HT-29 (cell line): ENCODE measurements at places on chromosomes 7 and 10.

DNA sequence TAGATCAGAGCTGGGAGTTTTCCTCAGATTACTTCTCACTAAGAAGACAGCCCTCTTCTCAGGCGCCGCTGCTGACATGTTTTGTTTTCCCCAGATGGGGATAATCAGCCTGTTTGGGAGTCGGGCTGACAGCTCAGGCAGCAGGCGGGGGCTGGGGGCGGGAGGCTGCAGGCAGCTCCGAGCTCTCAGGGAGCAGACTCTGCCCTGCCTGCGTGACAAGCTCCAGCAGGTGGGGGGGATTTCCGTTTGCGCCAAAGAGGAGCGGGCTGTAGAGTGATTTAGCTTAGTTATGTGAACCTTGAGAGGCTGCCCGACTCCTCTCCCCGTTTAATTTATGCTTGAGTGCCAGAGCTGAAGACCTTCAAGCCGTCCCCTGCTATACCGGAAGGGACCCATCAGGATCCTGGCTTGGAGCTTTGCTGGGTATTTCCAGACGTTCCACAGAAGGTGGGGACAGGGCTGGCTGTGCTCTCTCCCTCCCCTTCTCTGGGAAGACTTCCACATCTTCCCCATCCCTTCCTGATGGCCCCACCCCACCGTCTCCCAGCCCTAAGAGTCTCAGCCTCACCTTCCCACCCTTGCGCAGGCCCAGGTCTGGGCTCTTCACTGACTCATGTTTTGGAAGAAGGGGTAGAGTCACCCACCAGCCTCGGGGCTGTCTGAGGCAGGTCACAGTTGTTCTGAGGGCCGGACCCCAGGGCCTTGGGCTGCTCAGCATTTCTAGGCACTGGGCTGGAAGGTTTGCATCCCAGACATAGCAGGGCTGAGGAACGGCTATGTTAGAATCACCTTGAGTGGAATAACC, 24.7 kb upstream of the ADCYAP1R1 start:
- no peak for DNase-seq

DNA sequence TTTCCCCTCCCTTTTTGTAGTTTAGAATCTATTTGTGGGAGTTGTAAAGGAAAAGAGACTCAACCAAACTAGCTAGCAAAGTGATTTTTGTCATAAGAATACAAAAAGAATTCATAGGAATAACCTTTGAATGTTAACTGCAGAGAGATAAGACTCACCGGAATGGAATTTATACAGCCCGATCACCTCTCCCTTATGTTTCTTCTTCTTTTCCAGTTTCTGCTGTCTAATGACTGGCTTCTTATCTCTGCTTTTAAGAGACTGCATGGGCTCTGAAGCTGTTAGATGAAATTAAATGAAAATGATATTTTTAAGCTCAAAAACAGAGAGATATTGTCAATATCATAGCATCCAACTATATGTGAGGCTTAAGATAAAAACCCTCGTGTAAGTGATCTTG, 1095.9 kb downstream of the REEP3 start:
- DNase-seq, result no peak

DNA sequence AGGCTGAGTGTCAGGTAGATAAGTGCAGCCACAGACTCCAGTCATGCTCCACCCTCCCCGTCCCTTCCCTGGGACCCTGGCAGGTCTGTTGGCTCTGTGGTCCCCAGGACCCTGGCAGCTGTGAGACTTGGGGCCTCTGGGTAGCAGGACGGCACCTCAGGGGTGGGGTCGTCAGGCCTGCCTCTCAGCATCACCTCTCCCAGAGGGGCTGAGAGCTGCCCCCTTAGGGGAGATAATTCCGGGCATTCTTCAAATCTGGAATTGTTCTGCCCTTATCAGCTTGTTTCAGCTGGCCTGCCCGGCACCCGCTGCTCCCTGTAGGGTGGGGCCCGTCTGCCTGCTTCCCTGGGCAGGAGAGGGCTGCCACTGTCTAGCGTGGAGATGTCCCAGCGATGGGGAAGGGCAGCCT, 23.3 kb downstream of the PODXL start:
- DNase-seq, result no peak

GRCh38 chr10:84166620-84167288, 6.8 kb upstream of the GPR15LG start:
- no peak for DNase-seq

- no peak for DNase-seq
Observed at GRCh38 chr10:9147475-9147874, 1093.0 kb downstream of the GATA3 start.

- peak; percentile 92 for DNase-seq
Observed at GRCh38 chr7:142357953-142358520, 100.2 kb upstream of the PRSS58 start.

DNA sequence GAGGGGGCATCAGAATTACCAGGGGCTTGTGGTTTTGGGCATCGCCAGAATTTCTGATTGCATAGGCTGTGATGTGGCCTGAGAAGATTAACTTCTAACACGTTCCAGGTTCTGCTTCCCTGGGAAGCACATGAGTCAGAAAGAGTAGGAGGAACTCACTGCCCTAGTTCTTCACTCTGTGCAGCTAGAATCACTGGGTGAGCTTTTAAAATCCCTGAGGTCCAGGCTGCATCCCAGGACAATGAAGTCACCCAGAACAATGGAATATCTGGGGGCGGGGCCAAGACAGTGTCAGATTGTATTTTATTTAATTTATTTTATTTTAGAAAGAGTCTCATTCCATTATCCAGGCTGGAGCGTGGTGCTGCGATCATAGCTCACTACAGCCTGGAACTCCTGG, 636.5 kb downstream of the CALN1 start:
- DNase-seq, result no peak

GRCh38 chr10:35421553-35422178, 85.4 kb downstream of the CCNY start:
- DNase-seq, result no peak

- DNase-seq, result no peak
Observed at GRCh38 chr7:120731271-120731670, 126.7 kb downstream of the TSPAN12 start.

GRCh38 chr10:110221721-110222261, 14.4 kb downstream of the MXI1 start:
- DNase-seq, result peak; percentile 9

DNA sequence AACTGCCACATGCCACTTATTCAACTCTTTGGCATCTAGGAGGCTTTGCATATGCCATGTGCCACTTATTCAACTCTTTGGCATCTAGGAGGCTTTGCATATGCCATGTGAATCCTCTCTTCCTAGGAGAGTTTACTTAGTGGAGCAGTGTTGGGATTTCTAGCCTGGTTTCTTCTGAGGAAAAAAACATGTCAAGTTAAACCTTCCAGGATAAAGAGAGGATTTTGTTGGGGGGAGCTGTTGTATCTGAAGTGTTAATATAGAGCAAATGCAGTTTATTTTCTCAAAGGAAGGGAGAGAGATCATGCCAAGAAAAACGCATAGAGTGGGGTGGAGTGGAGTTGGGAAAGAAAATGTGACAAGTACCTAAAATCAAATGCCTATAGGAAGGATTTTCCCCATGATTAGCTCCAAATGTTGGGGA, 91.5 kb downstream of the MCU start:
- DNase-seq, result no peak

GRCh38 chr7:116524221-116524608, 621 bp upstream of the CAV1 start:
- DNase-seq, result no peak

DNA sequence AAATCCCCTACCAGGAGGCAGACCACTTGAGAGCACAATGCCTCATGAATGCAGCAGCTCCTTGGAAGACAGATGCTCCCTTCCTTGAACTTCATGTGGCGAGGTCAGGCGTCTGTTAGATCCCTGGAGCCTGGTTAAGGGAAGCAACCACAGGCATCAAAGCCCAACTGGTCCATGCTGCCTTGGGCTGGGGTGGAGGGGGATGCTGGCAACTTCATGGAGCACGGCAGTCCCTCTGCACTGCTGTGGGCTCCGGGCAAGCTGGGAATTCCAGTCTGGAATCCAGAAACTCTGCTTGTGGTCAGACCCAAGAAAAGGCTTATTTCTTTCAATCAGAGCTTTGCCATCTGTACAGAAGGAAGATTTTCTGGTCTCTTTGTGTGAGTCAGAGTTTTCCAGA, 130.4 kb downstream of the PFKFB3 start:
- no peak for DNase-seq

GRCh38 chr7:1529383-1530116, 952 bp upstream of the MAFK start:
- DNase-seq, result no peak

DNA sequence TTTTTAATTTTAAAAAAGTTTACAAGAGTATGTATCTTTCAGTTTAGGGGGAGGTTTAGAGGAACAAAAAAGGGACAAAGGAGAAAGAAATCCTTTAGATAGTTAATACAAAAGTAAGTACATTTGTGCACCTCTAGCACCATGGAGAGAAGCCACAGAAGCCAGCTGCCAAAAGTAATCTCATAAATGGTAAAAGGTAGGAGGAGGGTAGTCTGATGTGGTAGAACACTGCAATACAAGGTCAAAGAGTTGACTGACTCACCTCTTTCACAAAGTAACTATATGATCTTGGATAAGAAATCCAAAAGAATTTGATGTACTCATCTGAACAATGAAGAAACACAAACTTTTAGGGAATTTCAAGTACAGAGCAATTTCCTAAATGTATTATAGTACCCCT, 68.1 kb downstream of the CNOT4 start:
- DNase-seq, result peak; percentile 19

DNA sequence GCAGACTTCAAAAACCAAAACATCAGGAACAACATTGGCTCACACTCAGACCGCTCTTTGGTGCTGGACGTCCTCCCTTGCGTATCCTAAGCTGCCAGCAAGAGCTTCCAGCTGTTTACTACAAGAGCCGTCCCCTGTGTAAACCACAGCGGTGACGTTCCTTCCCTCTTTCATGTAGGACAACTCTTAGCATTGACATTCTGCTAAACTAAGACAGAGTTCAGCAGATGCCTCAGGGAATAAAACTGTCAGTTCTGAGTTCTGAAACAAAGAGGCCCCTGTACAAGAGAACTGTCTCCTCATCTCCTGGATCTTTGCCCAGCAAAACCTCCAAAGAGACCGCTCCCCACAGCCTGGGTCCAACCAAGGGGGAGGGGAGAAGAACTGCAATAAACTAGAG, 57.8 kb upstream of the OPALIN start:
- DNase-seq, result no peak

DNA sequence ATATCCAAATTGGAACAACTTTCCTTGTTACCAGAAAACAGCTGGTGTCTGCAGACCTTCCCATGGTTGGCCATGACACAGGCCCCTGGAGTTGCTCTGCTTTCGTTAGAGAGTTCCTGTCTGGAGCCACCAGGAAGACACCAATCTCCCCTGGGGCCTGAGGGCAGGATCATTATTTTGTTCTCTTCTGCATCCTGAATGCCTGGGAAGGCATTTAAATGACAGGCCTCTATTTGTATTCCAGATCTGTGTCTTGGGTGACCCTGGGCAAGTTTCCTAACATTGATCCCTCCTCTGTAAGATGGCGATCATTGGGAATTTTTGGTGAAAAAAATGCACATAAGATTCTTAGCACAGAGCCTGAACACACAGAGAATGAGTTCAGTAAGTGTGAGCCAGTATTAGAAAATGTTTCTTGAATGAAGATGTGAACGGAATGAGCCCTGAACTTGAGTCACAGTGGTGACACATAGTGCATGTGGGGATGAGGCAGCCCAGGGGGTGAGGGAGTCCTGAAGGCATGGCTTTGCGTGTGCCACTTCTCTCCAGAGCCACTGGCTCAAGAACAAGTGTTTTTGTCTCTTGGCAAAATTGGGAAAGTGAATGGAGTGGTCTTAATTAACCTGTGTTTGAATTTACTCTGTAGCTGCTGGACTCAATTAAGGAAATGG, 28.4 kb downstream of the BMPER start:
- DNase-seq, result no peak

DNA sequence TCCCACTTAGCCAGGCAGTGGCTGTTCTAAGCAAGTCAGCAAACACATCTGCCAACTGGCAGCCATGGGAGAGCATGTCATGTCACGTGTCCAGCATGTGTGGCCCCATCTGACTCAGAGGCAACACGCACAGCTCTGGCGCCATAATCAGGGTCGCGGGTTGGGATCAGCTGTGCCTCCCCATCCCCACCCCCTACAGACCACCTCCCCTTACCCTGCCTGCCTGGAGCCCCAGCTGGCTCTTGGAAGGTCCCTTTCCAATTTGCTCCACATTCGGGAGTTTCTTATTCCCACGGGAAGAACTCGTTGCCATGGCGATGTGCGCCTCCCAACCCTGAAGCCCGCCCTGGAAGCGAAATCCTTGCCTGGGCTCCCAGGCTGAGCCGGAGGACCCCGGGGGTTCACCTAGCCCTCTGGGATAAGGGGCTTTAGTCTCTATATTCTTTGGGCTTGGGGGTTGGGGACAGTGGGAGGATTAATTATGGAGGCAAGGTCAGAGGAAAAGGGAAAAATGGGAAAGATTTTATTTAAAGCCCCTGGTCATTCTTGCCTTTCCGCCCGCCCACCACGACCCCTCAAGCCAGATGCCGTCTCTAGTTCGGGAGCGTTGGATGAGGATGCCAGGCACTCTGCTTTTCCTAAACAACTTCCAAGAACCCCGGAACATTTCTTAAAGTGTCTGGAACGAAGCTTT, 283.7 kb downstream of the ZEB1 start:
- no peak for DNase-seq

DNA sequence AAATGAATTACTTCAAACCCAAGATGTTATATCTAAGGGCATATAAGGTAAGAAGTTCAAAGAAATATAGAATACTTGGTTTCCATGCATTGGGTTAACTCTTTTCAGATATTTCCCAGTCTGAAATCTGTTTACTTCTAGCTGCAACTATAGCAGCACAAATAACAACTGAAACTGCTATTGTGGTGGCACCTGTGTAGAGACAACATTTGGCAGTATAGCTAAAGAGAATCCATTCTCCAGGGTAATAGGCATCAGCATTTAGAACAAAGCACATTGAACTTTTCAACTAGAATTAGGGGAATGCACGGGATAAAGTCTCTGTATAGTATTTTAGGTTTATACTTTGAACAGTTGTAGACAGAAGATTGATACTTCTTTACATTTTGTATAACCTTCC, 19.7 kb upstream of the CALCR start:
- DNase-seq, result no peak

GRCh38 chr7:115827305-115828045, 203.1 kb downstream of the TFEC start:
- DNase-seq, result no peak

DNA sequence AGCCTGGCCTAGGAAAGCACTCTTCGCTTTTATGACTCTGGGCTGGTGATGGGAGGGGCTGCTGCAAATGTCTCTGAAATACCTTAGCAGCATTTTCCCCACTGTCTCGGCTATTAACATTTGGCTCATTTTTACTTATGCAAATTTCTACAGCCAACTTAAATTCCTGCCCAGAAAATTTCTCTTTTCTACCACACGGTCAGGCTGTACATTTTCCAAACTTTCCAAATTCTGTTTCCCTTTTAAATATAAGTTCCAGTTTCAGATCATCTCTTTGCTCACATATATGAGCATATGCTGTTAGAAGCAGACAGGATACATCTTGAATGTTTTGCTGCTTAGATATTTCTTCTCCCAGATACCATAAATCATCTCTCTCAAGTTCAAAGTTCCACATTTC, 332.3 kb downstream of the ADK start:
- no peak for DNase-seq

- no peak for DNase-seq
Observed at GRCh38 chr7:12855036-12855435, 167.6 kb downstream of the ARL4A start.
